ENCODE measurements at places on chromosomes 11 and 22.

- DNase-seq: no peak
Observed at GRCh38 chr22:37043828-37044538, 7.6 kb upstream of the KCTD17 start.

- DNase-seq: no peak
Observed at GRCh38 chr22:32744176-32744959, 57.1 kb upstream of the TIMP3 start.

GRCh38 chr11:128513915-128514681 is 73.3 kb downstream of the ETS1 start:
- no peak for DNase-seq

GRCh38 chr11:36425561-36426081 is 84.5 kb downstream of the TRAF6 start:
- DNase-seq: no peak

DNA sequence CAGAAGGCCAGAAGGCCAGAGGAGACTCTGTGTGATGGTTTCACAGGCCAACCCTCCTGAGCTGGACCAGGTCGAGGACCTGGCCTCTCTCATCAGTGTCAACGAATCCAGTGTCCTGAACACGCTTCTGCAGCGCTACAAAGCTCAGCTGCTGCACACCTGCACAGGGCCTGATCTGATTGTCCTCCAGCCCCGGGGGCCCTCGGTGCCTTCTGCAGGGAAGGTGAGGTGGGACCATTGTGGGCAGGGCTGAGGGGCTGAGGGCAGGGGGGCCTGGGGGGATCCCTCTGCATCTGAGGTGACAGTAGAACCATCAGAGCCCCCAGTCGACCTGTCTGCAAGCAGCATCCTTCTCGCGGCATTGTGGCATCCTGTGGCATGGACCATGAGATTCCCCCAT is 30.3 kb downstream of the MYO18B start:
- no peak for DNase-seq

DNA sequence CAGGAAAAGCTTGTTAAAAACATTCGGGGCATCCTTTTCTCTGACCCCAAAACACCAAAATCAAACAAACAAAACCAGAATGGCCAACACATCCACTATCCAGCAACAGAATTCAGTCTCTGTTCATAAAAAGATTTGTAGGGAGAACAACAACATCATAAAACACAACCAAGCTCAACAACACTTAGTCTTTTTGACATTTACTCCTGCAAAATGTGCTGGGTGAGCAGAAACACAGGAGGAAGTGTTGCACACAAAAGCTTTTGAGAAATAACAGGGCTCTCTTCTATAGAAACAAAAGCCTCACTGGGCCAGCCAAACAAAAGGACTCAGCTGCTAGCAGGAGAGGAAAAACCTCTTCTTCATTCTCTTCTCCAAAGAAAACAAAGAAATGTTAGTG is 736.0 kb upstream of the CCDC90B start:
- DNase-seq: peak; percentile 12

GRCh38 chr22:37346505-37346895 is 64.2 kb downstream of the CYTH4 start:
- no peak for DNase-seq

DNA sequence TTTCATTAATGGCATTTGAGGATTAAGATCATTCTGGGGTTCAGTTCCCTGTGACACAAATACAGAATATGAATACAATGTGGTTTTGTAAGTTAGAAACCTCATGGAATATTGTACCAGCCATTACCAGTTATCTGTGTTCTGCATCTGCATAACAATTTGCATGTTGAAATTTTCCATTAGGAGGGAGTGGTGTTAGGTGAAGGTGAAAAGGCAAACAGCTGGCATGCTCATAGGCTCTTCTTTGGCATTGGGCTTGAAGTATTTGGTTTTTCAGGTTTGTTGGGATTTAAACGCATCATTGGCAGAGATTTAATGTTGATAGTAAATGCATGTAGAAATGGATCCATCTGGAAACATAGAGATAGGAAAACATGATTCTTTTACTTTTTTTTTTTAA is 18.6 kb downstream of the RTN3 start:
- DNase-seq: no peak

DNA sequence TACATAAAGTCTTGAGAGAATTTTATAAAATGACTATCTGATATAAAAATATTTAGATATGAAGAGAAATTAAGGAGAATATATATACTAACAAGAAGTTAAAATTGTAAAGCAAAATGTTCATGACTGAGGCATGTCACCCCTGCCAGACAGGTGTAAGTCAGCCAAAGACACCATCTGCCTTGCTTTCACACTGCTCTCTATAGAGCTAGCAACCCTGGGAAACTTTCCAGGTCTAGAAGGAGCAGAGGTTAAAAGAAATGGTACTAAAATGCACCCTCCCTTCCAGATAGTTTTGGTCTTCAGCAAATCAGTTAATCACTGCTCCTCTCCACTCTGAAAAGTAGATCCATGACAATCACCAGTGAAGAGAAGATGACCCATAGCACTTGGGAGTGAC is 16.5 kb downstream of the PPP2R1B start:
- no peak for DNase-seq

GRCh38 chr11:117546431-117547194 is 219.0 kb downstream of the CEP164 start:
- DNase-seq: no peak

DNA sequence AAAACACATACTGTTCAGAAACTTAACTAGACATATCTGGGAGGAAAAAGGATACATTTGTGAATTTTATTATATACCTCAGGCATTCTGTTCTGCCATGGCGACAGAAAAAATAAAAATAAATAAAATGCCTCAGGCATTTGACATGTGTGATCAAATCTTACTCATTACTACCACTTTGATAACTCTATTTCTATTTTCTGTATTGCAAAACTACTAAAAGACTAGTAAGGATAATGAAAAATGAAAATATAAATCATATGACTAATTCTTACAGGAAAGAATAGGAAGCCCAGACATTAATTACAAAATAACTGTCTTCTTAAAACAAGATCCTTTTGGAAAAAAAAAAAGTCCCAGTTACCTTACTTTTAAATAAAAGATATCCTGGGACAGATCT is 5.3 kb downstream of the PICALM start:
- no peak for DNase-seq

DNA sequence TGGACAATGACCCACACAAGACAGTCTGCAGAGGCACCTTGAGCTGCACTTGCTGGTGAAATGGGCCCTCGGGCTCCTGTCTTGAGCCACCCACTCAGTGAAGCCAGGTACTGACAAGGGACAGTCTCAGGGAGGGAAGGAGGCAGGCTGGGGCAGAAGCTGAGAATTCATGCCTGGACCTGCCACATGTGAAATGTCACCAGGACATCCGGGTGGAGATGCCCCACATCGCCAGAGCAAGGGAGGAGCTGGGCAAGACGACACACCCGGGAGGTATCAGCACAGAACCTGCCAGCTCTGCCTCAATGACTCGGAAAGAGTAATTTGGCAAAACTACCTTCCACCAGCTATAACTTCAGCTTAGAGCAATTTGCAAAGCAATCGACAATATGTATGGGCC is 23.5 kb downstream of the CPT1A start:
- DNase-seq: no peak

DNA sequence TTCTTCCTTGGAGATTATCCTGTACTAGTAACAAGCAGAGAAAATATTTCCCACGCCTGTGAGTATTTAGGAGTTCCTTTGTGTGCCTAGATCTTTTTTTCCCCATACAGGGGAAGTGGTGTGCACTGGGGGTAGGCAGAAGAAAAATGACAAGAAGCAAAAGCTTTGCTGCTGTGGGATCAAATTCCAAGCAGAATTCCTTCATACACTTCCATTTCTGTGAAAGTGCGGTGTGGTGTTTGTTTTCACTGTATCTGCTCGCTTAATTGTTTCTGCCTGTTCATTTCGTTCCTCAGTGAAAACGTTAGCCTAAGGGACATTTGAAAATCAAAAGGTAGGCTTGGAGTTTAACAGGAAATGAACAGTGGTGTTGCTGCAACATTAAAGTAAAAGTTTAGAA is 47.9 kb downstream of the BLID start:
- no peak for DNase-seq

GRCh38 chr22:20523086-20523983 is 15.9 kb downstream of the MED15 start:
- DNase-seq: no peak

GRCh38 chr22:39965748-39966147 is 5.6 kb downstream of the TMA7B start:
- DNase-seq: no peak

DNA sequence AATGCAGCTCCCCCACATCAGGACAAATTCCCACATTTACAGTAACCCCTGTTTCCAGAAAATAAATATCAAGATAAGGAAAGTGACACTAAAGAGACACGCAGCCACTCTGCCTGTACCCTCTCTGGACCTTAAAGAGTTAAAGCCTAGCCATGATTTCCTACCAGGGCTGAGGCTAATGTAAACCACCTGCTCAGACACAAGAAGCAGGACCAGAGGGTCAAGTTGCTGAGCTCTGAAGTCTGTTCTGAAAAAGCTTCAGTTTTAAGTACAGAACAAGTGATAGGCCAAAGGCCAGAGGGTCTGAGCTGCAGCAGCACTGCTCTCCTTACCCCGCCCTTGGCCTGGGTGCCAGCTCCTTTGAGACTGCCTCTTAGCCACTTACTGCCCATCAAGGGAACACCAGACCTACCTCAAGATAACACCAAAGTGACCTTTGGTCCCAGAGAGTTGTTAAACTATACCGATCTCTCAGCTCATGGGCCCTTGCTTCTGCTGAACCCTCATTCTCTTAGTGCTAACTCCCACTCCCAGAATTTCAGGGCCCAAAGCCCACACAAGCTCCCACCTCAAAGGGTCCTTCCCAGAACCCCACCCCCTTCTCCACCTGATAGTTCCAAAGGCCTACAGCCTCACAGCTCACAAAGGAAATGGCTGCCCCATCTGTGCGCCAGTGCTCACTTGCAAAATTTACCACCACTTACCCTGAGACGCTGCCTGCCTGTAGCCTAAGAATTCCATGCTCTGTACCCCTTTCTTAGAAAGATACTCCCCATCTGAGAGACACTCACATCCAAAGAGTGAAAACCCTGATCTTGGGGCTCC is 40.5 kb downstream of the IL18BP start:
- DNase-seq: no peak

DNA sequence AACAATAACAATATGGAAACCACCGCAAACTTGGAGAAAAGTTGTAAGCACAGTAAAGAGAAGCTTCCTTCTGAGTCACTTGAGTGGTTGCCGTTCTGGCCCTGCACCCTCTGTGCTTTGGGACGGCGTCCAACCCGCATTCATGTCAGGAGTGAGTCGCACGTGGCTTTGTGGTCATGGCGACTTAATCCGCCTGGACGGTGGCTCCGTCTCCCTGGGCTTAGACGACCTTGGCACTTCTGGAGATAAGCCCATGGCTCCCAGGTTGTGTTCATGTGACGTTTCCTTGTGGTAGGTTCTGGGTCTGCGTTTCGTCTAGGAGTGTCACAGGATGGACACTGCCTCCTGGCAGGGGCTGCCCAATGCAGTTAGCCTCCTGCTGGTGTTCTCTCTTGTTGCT is 40.5 kb downstream of the TPCN2 start:
- no peak for DNase-seq

DNA sequence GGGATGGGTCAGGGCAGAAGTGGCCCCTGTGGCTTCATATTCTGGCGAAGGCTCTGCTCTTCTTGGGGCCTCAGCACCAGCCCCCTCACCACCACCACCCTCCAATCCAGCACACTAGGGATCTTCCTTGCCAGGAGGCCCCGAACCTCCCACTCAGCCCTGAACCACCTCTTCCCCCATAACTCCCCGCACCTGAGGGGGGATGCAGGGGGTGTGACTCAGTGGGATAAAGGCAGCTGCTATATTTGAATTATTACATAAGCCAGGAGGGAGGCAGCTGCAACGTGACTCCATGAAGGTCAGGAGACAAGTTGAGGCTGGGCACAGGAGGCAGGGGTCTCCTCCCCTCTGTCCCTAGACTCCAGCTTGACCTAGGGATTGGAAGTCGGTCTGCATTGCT is 5.6 kb upstream of the PDE2A start:
- no peak for DNase-seq

GRCh38 chr22:42397332-42398249 is 34.6 kb downstream of the NFAM1 start:
- DNase-seq: no peak

DNA sequence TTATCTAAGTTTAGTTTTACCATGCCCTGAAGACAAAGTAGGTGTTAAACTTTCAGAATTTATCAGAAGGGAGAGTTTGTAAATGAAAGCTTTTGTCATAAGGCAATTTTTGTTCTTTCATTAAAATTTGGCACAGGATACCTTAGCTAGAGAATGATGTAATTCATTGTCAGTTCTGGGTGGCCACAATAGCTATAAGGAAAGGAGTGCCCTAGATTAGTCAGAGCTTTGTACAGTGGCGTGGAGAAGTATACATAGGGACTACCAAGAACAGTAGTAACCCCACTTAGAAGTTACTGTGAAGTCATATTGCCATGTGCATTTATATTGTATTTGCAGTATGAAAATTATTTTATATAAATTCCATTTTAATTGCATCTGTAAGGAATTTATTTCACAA is 126.3 kb upstream of the CARD18 start:
- no peak for DNase-seq

DNA sequence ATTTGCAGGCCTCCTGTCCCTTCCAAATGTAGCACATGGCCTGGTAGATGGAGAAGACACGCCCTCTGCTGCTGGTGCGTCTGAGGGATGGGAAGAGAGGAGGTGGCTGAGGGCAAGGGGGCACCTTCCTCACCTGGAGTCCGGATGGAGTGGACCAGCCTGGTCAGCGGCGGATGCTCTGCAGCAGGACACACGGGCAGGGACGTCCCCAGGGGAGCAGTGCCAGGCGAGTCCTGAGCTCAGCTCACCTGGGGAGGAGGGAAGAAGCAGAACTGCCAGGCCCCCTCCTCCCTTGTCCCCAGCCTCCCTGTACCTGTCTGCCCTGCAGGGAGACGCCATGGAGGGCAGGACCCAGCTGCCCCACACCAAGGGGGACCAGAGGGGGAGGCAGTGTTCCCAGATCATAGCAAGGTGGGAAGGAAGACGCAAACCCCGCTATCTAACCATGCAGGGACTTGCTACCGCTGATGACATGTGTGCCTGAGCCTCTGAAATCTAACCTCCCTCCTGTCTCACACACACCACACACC is 1495.9 kb downstream of the BRD1 start:
- no peak for DNase-seq
